OCI-LY7 (cell line): ENCODE measurements at places on chromosomes 4 and X.

- no peak for DNase-seq
Observed at GRCh38 chr4:181796502-181796901, 446.7 kb upstream of the TENM3 start.

GRCh38 chr4:180926277-180926676, 1316.9 kb upstream of the TENM3 start:
- no peak for DNase-seq

- no peak for DNase-seq
Observed at GRCh38 chr4:41647383-41647782, 101.1 kb downstream of the PHOX2B start.

DNA sequence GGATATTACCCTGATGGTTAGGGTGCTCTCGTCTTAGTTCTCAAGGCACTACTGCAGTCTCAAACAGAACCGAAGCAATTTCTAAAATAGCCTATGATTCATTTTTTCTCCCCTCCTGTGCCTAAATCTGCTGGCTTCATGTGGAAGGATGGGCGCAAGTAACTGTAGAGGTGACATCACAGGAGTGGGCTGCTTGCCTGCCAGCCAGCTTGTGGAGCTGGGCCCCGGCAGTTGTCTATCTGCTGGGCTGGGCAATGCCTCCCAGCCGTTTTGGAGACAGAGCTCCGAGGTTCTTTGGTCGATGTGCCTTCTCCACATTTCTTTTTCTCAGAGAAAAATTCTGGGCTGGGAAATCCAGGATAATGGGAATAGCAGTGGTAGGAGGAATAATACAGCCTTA, 34.3 kb upstream of the CITED1 start:
- DNase-seq: no peak

DNA sequence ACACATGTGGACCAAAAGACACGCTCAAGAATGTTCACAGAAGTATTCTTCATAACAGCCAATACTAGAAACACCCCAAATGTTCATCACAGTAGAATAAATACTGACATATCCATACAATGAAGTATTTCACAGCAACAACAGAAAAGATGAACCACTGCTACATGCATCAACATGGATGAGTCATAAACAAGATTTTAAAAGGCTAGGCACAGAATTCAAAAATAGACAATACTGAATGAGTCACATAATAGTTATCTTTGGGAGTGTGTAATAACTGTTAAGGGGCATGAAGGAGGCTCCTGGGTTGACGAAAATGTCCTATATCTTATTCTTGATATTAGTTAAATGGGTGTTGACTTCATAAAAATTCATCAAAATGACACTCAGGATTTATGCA, 43.5 kb downstream of the CLOCK start:
- no peak for DNase-seq

- DNase-seq: peak; percentile 58
Observed at GRCh38 chr4:147096667-147097604, 151.3 kb upstream of the TTC29 start.

DNA sequence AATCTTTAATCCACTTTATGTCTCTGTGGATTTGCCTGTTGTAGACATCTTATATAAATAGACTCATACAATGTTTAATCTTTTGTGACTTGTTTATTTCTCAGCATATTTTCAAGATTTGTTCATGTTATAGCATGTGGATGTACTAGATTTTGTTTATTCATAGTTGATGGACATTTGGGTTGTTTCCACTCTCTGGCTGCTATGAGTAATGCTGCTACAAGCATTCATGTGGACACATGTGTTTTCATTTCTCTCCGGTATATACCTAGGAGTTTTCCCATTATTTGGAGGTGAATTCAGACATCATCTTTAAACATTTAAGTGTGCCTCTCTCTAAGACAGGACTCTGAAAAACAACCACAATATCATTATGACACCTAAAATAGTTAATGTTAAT, 2.3 kb downstream of the IKBKG start:
- DNase-seq: no peak

- DNase-seq: no peak
Observed at GRCh38 chr4:87738483-87738882, 60.9 kb upstream of the IBSP start.

DNA sequence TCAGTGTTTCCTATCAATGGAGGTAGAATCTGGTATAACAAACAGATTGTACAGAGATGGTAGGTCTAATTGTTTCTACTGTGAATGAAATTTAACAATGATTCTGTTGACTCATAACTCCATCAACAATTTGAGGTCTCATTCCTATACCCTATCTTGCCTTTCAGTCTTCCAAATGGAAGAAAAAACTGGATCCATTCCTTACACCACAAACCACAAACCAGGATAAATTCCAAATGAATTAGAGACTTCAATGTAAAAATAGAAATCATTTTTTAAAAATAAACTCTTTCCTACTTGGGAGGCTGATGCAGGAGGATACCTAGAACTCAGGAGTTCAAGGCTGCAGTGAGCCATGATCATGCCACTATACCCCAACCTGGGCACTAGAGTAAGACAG, 114.4 kb upstream of the WDR44 start:
- DNase-seq: no peak

GRCh38 chr4:45317276-45317675, 590.9 kb upstream of the GNPDA2 start:
- no peak for DNase-seq

GRCh38 chr4:36142504-36142903, 101.8 kb downstream of the ARAP2 start:
- DNase-seq: no peak

DNA sequence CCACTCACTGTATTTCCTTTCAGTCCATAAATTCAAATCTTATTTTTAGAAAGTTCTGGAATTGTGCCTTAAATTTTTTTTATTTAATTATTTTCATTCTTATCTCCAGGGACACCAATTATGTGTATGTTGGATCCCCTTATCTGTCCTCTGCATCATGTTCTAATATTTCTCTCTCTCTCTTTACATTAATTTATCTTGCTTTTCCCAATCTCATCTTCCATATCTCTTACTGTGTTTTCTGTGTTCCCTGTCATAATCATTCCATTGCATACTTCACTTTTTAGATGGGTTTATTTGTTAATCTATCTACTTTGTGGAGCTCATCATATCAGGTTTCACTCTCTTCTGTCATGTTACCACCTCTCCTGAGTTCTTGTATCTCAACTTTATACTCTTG, 37.4 kb downstream of the PPP2R2C start:
- DNase-seq: no peak

- no peak for DNase-seq
Observed at GRCh38 chrX:39677978-39678791, 419.6 kb downstream of the BCOR start.

DNA sequence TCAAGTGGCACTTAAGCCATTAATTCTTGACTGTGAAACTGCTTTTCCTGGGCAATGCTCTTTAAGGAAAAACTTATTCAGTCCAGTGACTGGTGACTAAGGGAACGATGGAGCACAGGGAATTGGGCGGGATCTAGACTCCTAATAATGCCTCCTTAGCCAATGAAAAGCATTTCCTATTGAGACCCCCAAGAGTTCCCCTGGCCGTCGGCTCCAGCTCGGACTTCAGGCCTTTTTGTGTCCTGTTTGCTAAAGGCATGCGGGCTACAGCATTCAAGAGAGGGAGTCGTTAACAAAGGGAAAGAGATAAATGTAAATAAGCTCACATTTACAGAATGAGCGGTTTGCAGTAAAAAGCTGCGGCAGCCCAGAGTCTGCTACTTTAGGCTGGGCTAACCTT, at the start of gene LPAR4:
Gene LPAR4, plus strand, starts transcription at position 232 of the 400 bp plus-strand sequence. CDS start 7,150 bp downstream, outside the sequence.
- no peak for DNase-seq

DNA sequence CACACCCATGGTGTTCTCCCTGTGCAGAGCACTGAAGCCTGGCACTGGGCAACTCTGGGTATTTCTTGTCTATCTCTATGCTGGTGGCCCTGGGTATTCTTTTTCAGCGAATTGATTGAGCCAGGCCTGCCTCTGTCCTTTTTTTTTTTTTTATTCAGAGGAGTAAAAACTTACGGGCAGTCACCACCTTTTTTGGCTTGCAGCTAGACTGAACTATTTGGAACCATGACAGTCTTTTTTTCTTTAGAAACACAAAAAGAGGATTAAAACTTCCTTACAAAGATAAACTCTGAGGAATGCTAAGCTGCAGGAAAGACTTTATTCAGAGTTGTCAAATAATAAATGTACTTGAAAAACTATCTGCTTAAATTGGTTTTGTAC, 119.2 kb upstream of the STIM2 start:
- DNase-seq: no peak

DNA sequence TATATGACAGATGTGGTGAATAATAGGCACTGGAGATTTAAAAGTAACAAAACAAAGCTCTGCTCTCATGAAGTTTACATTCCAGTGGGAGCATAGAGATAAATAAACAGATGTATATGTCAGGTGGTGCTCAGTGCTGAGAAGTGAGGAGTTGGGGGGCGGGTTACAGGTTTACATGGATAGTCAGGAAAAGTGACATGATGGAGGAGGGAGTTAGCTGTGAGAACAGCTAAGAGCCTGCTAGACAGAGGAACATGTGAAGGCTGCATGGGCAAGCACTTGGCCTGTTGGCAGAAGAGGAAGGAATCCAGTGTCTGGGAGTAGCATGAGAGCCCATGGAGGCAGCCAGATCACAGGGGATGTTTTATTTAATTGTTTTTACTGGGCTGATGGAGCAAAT, 10.2 kb upstream of the TMEM156 start:
- DNase-seq: no peak

DNA sequence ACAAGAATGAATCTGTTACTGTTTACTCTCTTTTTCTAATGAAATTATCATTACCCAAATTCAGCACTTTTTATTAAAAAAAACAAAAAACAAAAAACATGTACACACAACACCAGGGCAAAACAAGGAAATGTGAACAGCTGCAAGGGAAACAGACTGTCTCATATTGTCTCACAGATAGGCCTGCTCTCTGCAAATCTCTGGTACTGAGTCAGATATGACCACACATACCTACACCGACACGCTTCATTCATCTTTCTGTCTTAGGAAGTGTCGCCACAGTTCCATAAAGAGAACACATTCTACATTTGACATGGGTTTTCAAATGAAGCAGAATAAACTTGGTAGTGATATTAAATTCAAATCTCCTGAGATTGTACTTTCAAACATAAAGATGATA, 92.2 kb upstream of the GPR34 start:
- peak; percentile 24 for DNase-seq

GRCh38 chrX:135295944-135296305, 13.4 kb upstream of the ETDC start:
- no peak for DNase-seq

- no peak for DNase-seq
Observed at GRCh38 chr4:121980643-121981042, 28.8 kb upstream of the TRPC3 start.

GRCh38 chrX:129957241-129958082, 25.0 kb upstream of the BCORL1 start:
- peak; percentile 77 for DNase-seq

- DNase-seq: no peak
Observed at GRCh38 chrX:39809331-39809730, 288.4 kb downstream of the BCOR start.

GRCh38 chr4:70315928-70316327, 18.9 kb upstream of the CABS1 start:
- DNase-seq: no peak
